Cardiac muscle cell (in vitro differentiated cells and primary cell): ENCODE measurements at places on chromosomes 3 and 15. TPM values are rescaled to one million over a fixed set of nuclear protein-coding genes. Genes with fewer than 3 reads are reported as not detected.

DNA sequence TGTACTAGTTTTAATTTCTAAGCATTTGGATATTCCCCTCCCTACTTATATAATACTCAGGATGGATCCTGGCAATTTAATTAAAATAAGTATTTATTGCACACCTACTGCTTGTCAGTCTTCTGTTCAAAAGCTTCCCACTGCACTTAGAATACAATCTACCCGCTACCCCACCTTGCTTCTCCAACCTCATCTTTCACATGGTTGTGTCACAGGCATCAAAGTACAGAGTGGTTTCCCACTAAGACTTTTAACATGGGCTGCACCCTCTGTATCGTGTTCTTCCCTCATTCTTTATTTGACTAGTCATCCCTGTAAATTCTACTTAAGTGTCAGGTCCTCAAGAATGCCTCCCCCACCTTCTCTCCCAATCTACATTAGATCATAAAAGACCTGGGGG lies 35.0 kb downstream of the RIOX2 start:
- H3K36me3 ChIP-seq: peaks cover 31% of the 10 kb centered on the region
- no peaks in the 10 kb centered on the region for H3K4me1 ChIP-seq
- H3K4me3 ChIP-seq: no peak overlapping the region
- H3K27me3 ChIP-seq: no peaks in the 10 kb centered on the region
- H3K27ac ChIP-seq: no peak overlapping the region

DNA sequence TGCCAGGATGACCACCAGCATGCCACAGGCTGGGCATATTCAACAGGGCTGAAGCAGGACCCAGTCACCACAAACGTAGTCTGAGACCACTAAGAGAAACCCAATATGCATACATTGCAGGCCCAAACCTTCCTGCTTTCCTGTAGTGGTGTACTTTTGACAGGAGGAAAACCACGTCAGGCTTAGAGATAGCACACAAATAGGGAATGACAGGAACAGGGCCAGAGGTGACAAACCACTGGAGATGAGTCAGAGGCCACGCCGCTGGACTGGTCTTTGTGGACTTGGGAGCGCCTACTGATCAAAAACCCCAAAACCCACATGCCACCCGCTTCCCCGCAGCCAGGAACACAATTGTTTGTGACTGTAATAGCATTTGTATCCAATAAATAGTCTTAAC lies 3.6 kb upstream of the EFCAB12 start:
- no peak overlapping the region for H3K27ac ChIP-seq
- H3K4me3 ChIP-seq: no peak overlapping the region
- H3K27me3 ChIP-seq: peaks cover 7% of the 10 kb centered on the region
- peaks cover 9% of the 10 kb centered on the region for H3K4me1 ChIP-seq
- no peak for DNase-seq

DNA sequence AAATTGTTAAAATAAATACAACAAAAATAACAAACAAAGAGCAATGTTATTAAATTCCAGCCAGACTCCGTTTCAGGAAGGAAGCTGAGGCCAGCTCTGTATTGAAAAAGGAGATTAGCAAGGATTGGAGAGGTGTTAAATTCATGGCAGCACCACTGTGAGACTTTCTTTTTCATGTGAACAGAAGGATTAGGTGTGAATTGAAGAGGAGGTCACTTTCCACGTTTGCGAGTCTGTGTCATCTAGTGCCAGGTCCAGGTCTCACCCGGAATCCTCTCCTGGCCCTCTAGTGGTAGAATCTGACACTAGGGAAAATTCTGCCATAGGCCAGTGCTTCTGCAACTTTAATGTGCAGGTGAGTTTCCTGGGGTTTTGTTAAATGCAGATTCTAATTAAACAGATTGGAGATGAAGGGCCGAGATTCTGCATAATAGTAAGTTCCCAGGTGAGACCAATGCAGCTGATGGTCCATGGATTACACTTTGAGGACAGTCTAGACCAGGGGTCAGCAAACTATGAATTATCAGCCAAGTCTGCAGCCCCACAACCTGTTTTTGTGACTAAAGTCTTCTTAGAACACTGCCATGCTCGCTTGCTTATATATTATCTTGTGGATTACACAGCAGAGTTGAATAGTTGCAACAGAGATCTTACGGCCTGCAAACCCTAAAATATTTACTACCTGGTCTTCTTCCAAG lies 9.2 kb upstream of the SLC6A1 start:
- no peaks in the 10 kb centered on the region for H3K36me3 ChIP-seq
- no peaks in the 10 kb centered on the region for H3K27me3 ChIP-seq
- no peak overlapping the region for H3K4me3 ChIP-seq

DNA sequence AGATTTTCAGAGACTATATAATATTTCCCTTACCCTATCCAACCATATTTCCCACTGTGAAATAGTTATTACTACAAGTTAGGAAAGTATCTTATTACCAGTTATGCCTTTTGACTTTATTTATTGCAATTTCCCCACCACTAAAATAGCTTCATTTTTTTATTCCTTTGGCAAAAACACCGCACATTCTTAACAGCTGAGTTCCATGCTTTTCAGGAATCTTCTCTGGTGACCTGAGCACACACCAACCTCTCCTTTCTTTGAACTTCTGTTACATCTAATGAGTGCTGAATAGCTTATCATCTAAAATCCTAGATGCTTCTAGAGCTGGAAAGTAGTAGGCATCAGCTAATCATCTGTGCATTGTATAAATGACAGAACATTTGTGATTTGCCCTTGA lies 99.1 kb downstream of the UBE2E2 start:
- peaks cover 5% of the 10 kb centered on the region for H3K4me1 ChIP-seq
- no peaks in the 10 kb centered on the region for H3K36me3 ChIP-seq
- H3K27ac ChIP-seq: no peak overlapping the region
- DNase-seq: no peak
- H3K4me3 ChIP-seq: no peak overlapping the region
- no peaks in the 10 kb centered on the region for H3K27me3 ChIP-seq

GRCh38 chr15:90300541-90300940 lies 35.1 kb downstream of the NGRN start:
- H3K27ac ChIP-seq: no peak overlapping the region
- no peak for DNase-seq
- no peaks in the 10 kb centered on the region for H3K27me3 ChIP-seq
- H3K36me3 ChIP-seq: no peaks in the 10 kb centered on the region
- H3K4me3 ChIP-seq: no peak overlapping the region

DNA sequence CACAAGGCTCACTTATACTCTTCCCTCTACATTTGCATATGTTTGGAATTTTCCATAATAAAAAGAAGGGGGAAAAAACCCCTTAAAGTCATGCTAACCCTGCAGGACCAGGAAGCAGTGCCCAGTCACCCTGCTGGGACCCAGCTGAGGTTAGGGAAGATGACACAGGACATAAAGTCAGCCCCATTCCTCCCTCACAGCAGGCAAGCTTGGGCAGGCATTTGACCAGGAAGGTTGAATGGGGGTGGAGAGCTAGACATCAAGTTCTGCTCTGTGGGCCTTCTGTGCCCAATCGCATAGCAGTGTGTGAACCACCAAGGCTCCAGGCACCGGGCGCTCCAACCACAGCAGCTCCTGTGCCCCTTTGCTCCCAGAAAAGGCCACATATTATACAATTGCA lies 7.1 kb upstream of the HDAC11 start:
- DNase-seq: no peak
- H3K27me3 ChIP-seq: no peaks in the 10 kb centered on the region
- peaks cover 5% of the 10 kb centered on the region for H3K4me1 ChIP-seq
- no peaks in the 10 kb centered on the region for H3K36me3 ChIP-seq
- no peak overlapping the region for H3K27ac ChIP-seq
- no peak overlapping the region for H3K4me3 ChIP-seq

DNA sequence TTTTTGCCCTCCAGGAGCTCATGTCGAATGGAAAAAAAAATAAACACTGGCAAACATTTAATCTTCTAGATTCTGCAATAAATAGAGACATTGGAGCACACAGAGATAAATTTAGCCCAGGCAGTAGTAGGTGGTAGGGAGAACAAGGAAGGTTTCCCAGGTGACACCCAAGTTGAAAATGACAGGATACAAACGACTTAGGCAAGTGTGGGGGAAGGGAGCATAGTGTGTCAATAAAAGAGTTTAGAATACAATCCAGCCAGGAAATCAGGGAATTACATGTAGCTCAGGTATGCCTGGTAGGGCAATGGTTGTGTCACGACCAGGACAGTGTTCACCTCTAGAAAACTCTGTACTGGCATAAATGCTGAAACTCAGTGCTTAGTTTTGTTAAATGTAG lies 364.6 kb upstream of the AGTR1 start:
- no peak overlapping the region for H3K27ac ChIP-seq
- no peaks in the 10 kb centered on the region for H3K36me3 ChIP-seq

GRCh38 chr3:99325402-99325801 lies 313.0 kb upstream of the COL8A1 start:
- H3K27ac ChIP-seq: no peak overlapping the region
- no peak overlapping the region for H3K4me3 ChIP-seq
- DNase-seq: no peak
- no peaks in the 10 kb centered on the region for H3K36me3 ChIP-seq
- H3K4me1 ChIP-seq: no peaks in the 10 kb centered on the region

GRCh38 chr15:42605796-42606195 lies 30.4 kb downstream of the STARD9 start:
- H3K4me1 ChIP-seq: peaks cover 10% of the 10 kb centered on the region
- H3K4me3 ChIP-seq: no peak overlapping the region
- no peaks in the 10 kb centered on the region for H3K27me3 ChIP-seq
- H3K36me3 ChIP-seq: no peaks in the 10 kb centered on the region
- no peak for DNase-seq
- no peak overlapping the region for H3K27ac ChIP-seq

The CTDSPL2 gene
- total RNA-seq: 46.6 and 79.8 TPM in 2 replicates

The CFAP20DC gene
- total RNA-seq: 0.53 and 1.3 TPM in 2 replicates

The CCDC80 gene
- 21.7 and 26.4 TPM in 2 replicates for total RNA-seq

The DPPA2 gene
- total RNA-seq: not detected in 2 replicates

The SMCO1 gene
- total RNA-seq: 0.45 and 0.99 TPM in 2 replicates
